ENCODE measurements at places on chromosomes 6 and 20. TPM values are rescaled to one million over a fixed set of nuclear protein-coding genes. Genes with fewer than 3 reads are reported as not detected.

DNA sequence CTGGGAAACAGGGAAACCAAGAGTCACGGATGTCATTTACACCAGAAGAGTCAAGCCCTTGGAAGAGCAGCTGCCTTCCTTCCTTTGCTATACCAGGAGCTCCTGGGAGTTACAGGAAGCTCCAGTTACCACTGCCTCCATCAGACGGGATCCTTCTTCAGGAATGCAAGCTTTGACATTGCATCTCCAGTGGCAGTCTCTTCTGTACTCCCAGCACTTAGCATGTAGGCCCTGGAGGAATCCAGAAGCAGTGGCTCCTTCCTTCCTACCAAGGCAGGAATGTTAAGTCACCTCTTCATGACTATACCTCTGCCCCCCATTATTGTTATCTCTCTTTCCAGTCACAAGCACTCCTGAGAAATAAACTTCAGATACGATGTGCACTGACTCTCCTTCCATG lies 836.0 kb downstream of the MAFB start:
- no peaks in the 10 kb centered on the region for H3K27me3 ChIP-seq
- H3K36me3 ChIP-seq = no peaks in the 10 kb centered on the region
- H3K4me3 ChIP-seq = no peak overlapping the region
- no peaks in the 10 kb centered on the region for H3K4me1 ChIP-seq

DNA sequence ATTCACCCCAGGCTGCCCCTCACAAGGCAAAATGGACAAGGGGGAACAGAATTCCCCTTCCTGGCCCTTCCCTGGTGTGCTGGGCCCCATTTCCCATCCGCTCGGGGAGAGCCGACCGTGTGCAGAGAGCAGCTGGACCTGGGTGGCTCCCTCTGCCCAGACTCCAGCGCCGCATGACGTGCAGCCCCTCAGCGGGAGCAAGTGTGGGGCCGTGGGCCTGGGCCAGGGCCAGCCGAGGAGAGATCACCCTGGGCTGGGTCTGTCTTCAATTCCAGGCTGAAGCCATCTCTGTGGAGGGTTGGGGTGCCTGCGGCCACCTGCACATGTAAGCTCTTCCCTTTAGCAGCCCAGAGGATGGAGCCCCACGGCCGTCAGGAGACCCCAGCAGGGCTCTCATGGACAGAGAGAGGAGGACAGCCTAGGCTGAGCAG lies 241.8 kb downstream of the TTLL2 start:
- no peak overlapping the region for H3K4me3 ChIP-seq
- no peak overlapping the region for H3K27ac ChIP-seq
- DNase-seq = no peak
- H3K36me3 ChIP-seq = no peaks in the 10 kb centered on the region
- no peaks in the 10 kb centered on the region for H3K27me3 ChIP-seq

GRCh38 chr6:93219447-93219846 lies 199.9 kb downstream of the EPHA7 start:
- H3K27ac ChIP-seq = no peak overlapping the region
- no peaks in the 10 kb centered on the region for H3K27me3 ChIP-seq
- DNase-seq = no peak
- no peaks in the 10 kb centered on the region for H3K36me3 ChIP-seq
- H3K4me1 ChIP-seq = no peaks in the 10 kb centered on the region
- no peak overlapping the region for H3K4me3 ChIP-seq

- peaks cover 96% of the 10 kb centered on the region for H3K36me3 ChIP-seq
- peaks cover 59% of the 10 kb centered on the region for H3K4me1 ChIP-seq
- H3K27ac ChIP-seq = peak overlapping the region; percentile 47
- no peak for DNase-seq
- no peaks in the 10 kb centered on the region for H3K27me3 ChIP-seq
- no peak overlapping the region for H3K4me3 ChIP-seq
Measured at GRCh38 chr20:17952692-17953684, 15.6 kb downstream of the SNX5 start.

- no peaks in the 10 kb centered on the region for H3K36me3 ChIP-seq
- H3K27ac ChIP-seq = no peak overlapping the region
- H3K4me1 ChIP-seq = peaks cover 5% of the 10 kb centered on the region
- no peak overlapping the region for H3K4me3 ChIP-seq
- DNase-seq = no peak
- peaks cover 29% of the 10 kb centered on the region for H3K27me3 ChIP-seq
Measured at GRCh38 chr6:29521006-29521680, 33.4 kb upstream of the MAS1L start.

- H3K4me3 ChIP-seq = no peak overlapping the region
- no peak overlapping the region for H3K27ac ChIP-seq
- H3K36me3 ChIP-seq = peaks cover 11% of the 10 kb centered on the region
- peaks cover 53% of the 10 kb centered on the region for H3K4me1 ChIP-seq
Measured at GRCh38 chr6:105886814-105887544, 199.2 kb upstream of the PRDM1 start.

DNA sequence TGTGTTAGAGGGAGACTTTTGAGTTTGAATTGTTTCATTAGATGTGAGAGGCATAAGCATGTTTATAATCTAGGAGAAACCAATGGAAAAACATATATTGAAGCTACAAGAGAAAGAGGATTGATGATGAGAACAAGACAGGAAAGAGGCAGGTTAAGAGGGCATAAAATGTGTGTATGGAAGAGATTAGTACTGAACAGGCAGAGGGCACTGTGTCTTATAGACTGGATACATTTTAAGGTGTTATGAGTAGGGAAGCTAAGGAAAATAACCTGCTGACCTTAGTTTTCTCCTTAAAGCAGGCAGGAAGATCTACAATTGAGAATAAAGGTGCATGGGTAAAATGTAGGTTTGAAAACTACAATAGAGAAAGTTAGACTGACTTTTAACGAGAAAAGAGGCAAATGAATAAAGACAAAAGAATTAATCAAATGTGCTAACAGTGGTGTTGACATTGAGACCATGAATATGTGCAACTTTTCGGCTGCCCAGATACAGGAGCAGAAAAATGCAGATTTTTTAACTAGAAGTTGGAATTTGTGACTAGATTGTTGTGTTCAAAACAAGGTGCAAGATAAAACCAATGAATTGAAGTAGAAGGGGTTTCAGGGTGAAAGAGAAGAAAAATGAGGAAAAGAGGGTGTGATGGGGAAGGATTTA lies 846.3 kb downstream of the HACE1 start:
- no peak overlapping the region for H3K27ac ChIP-seq
- no peaks in the 10 kb centered on the region for H3K27me3 ChIP-seq
- no peaks in the 10 kb centered on the region for H3K36me3 ChIP-seq
- H3K4me1 ChIP-seq = no peaks in the 10 kb centered on the region
- H3K4me3 ChIP-seq = no peak overlapping the region
- no peak for DNase-seq

TXLNB gene
- total RNA-seq = 0.90 TPM

CALHM6 gene
- 11.2 TPM for total RNA-seq
